Tibial nerve (tissue), 4 donors: ENCODE measurements at places on chromosomes 3 and 15.

DNA sequence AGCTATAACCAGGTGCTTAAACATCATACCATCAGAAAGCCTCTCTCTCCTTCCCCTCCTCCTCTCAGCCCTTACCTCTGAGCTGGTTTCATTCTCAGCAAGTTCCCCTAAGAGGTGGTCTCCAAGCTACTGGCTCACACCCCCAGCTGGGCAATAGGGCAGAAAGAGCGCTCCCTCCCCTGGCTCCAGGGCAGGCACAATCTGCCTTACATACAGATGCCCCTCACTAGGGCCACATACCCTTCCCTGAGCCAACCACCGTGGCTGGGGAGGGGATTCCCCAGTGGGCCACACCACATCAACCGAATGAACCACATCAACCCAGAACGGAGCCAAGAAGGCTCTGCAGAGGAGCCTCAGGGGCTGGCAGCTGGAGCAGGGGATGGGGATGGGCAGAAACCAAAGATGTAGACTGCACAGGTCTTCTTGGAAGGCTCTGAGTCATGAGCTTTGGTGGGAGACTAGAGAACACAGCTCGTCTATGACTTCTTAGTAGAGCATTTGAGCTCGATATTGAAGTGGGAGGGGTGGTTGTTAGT is 4.6 kb upstream of the FBLN2 start:
- no peak overlapping the region for H3K27ac ChIP-seq
- H3K36me3 ChIP-seq = no peaks in the 10 kb centered on the region
- H3K4me1 ChIP-seq = no peaks in the 10 kb centered on the region
- H3K4me3 ChIP-seq = no peak overlapping the region
- no peak for DNase-seq

DNA sequence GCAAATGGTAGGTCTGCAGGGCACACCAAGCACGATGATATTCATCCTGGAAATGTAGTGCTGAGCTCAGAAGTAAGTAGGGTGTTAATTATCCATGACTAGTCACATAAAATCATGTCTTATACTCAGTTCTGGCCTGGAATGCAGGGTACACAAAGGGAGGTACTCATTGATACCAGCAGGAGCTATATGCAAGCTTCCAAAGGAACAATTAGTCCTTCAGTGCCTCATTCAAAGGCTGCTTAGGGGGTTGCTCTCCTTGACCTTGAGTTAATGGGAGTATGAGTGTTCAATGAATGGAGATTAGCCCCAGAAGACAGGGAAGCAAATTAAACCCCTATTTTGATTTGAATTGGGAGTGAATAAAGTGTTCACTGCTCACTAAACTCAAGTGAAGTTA is 38.3 kb downstream of the CNTN6 start:
- no peak for DNase-seq
- no peaks in the 10 kb centered on the region for H3K4me1 ChIP-seq
- H3K4me3 ChIP-seq = no peak overlapping the region
- H3K27me3 ChIP-seq = no peaks in the 10 kb centered on the region

DNA sequence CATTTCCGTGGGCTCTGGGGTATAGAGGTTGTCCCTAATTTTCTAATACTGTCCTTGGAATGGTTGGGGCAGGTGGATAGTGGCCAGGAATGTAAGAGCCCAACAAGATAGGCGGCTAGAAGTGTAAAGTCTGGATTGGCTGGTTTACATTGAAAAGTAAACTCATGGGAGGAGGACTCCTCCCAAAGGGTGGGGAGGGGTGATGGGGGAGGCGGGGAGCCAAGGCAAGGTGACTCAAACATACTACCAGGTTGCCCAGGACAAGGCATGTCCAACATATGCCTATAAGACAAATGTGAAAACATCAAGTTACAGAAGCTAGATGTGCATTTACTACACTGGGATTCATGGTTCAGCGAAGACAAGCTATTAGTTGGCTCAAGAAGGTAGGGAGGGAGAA is 14.3 kb upstream of the SAMMSON start:
- H3K4me1 ChIP-seq = no peaks in the 10 kb centered on the region
- H3K36me3 ChIP-seq = no peaks in the 10 kb centered on the region
- DNase-seq = no peak
- H3K4me3 ChIP-seq = no peak overlapping the region
- no peak overlapping the region for H3K27ac ChIP-seq

DNA sequence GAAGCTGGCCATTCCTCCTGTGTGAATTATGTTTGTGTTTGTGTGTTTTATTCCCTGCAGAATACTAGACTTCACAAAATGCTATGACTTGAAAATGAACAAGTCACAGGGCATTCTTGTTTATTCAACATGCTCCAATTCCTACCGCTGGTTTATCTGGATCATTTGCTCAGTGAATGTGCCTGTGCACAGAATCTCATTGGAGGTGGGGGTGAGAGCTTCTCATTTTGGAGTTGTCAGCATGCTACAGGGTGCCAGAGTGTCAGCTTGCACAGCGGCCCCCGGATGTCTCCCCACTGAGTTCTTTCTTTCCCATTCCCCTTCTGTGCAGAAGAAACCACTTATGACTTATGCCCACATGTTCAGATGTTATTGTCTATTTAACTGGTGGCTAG is 428.7 kb downstream of the ROBO2 start:
- H3K4me1 ChIP-seq = peaks cover 12% of the 10 kb centered on the region
- DNase-seq = no peak
- H3K4me3 ChIP-seq = no peak overlapping the region
- H3K36me3 ChIP-seq = no peaks in the 10 kb centered on the region
- H3K27me3 ChIP-seq = no peaks in the 10 kb centered on the region

GRCh38 chr3:184942735-184943134 is 130.8 kb downstream of the VPS8 start:
- H3K4me3 ChIP-seq = no peak overlapping the region
- no peaks in the 10 kb centered on the region for H3K27me3 ChIP-seq
- H3K36me3 ChIP-seq = no peaks in the 10 kb centered on the region
- no peak for DNase-seq
- no peak overlapping the region for H3K27ac ChIP-seq

- DNase-seq = no peak
- no peaks in the 10 kb centered on the region for H3K4me1 ChIP-seq
- no peaks in the 10 kb centered on the region for H3K36me3 ChIP-seq
- no peak overlapping the region for H3K27ac ChIP-seq
- H3K27me3 ChIP-seq = no peaks in the 10 kb centered on the region
Measured at GRCh38 chr15:85073556-85074194, 92.0 kb downstream of the PDE8A start.

DNA sequence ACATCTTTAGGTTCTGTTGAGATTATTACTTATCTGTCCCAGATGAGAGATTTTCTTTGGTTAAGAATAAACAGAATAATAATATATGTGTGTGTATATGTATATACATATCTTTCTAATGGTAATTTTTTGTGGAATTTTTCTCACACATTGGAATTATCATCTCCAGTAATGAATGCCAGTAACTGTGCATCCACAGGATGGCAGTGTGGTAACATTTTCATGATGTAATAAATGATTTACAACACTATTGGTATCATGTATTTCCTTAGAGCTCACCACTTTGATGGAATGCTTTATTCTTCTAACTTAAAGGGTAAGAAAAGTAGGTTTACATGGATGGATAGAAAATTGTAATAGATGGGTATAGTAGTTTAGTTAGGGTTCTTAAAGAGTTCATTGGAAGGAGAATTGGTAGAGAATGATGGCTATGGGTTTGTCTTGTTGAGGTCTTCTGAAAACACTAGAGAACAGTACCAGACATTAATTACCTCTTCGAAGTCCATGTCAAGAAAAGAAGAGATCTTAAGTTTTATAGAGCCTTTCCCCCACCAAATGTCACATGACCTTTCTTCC is 78.1 kb downstream of the STT3B start:
- no peaks in the 10 kb centered on the region for H3K4me1 ChIP-seq
- H3K36me3 ChIP-seq = peaks cover 22% of the 10 kb centered on the region
- no peak overlapping the region for H3K4me3 ChIP-seq

- no peak overlapping the region for H3K4me3 ChIP-seq
- H3K4me1 ChIP-seq = no peaks in the 10 kb centered on the region
Measured at GRCh38 chr3:147757866-147758265, 348.7 kb downstream of the ZIC1 start.

DNA sequence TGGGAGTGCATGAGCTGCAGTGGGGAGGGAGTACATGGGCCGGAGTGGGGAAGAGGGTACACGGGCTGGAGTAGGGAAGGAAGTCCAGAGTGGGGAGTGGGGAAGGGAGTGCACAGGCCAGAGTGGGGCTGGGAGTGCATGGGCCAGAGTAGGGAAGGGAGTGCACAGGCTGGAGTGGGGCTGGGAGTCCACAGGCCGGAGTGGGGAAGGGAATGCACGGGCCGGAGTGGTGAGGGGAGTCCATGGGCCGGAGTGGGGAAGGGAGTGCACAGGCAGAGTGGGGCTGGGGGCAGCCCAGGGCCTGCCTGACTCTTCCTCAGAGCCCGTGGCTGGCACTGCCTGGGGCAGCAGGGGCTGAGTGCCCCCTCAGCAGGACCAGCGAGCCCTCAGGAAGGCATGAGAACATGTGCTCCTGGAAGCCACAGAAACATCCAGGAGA is 40.7 kb downstream of the KLF15 start:
- no peaks in the 10 kb centered on the region for H3K27me3 ChIP-seq
- H3K4me3 ChIP-seq = no peak overlapping the region
- H3K27ac ChIP-seq = no peak overlapping the region
- no peaks in the 10 kb centered on the region for H3K36me3 ChIP-seq
- H3K4me1 ChIP-seq = no peaks in the 10 kb centered on the region
- DNase-seq = no peak

DNA sequence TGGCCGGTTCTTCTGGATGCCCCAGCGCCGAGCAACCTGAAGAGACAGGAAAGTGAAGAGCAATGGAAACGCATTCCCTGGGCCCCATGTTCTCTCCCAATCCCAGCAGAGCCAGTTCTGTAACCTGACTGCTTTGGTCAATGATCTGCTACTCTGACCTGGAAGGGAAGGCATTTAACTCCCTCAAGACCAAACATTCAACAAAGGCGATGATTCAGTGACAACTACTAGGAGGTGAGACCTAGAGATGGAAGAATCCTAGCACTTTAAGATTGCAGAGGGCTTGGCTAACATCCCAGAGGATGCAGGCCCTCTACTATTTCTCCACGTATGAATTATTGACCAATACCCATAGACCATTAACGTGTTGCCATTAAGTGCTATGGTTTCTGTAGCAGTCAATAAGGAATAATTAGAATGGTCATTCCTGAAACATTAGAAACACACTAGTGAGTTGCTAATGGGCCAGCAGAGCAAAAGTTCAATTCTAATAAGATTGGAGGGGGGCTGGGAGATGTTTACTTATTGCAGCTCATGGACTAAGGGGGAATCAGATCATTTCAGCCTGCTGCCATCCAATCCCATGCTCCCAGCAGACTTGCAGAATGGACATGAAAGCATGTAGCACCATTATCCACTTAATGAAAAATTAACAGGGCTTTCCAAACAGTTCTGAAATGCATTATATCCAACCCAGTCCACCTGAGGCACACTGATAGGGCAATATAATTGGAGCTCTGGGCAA is 56.6 kb downstream of the ETV5 start:
- DNase-seq = no peak
- peaks cover under 1% of the 10 kb centered on the region for H3K4me1 ChIP-seq
- H3K27me3 ChIP-seq = no peaks in the 10 kb centered on the region

- H3K4me3 ChIP-seq = no peak overlapping the region
- H3K36me3 ChIP-seq = no peaks in the 10 kb centered on the region
- H3K27ac ChIP-seq = peak overlapping the region; percentile 80
- no peak for DNase-seq
- no peaks in the 10 kb centered on the region for H3K27me3 ChIP-seq
- H3K4me1 ChIP-seq = no peaks in the 10 kb centered on the region
Measured at GRCh38 chr3:133548090-133548489, 25.4 kb upstream of the CDV3 start.

- H3K4me3 ChIP-seq = no peak overlapping the region
- no peak overlapping the region for H3K27ac ChIP-seq
- no peak for DNase-seq
Measured at GRCh38 chr3:46386205-46386604, 15.5 kb downstream of the CCR5 start.

DNA sequence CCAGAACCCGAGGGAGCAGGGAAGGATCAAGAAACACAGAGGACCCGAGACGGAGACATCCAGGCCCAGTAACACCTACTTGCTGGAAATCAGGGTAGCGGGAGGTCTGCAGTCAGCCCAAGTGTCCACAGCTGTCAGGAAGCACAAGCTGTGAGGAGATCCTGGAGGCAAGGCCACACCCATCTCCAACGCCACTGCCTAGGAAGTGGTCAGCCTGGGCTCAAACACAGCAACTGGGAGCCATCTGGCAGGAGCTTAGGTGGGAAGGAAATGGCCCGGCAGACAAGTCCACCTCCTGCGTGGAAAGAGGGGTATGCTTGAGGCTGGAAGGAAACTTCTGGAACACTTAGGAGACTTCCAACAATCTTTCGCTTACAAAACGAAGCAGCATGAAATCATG is 407.1 kb downstream of the VPS13C start:
- H3K27me3 ChIP-seq = no peaks in the 10 kb centered on the region
- peak overlapping the region; percentile 88 for H3K27ac ChIP-seq
- H3K4me3 ChIP-seq = no peak overlapping the region
- peak; percentile 55 for DNase-seq
- no peaks in the 10 kb centered on the region for H3K4me1 ChIP-seq

GRCh38 chr15:59543721-59544547 is 67.6 kb upstream of the GCNT3 start:
- H3K4me1 ChIP-seq = no peaks in the 10 kb centered on the region
- no peaks in the 10 kb centered on the region for H3K36me3 ChIP-seq
- DNase-seq = no peak
- no peak overlapping the region for H3K27ac ChIP-seq

DNA sequence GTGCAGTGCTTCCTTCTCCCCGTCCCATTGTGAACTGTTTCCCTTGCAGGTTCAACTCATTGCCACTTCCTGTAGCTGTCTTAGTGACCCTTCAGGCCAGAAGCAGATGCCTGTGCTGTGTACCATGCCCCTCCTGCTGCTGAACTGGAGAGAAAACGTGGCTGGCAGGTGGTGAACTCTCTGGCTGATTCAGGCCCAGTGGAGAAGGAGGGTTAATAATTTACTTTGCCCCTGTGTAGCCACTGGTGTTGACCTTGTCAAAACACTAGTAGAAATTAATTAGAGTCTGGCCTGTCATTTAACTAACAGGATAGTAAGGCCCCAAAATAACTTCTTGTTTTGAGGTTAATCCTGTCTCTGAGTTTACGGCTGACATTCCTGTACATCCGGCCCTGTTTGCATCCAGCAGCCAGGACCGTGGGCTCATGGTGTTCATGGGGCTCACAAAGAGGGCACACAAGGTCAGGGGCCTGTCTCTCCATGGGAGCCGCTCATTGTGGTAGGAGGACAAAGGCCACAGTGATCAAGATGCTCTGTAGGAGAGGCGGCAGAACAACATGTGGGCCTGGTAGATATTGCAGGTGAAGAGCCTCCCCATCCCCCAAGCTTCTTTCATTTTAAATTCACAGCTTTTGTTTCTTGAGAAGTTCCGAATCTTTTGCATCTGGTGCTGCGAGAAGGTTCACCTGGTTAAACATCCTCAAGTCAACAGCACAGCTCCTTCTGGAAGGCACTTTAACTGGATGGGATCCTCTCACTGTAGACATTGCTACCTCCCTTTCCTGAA is 101.6 kb downstream of the CGNL1 start:
- no peaks in the 10 kb centered on the region for H3K27me3 ChIP-seq
- H3K36me3 ChIP-seq = no peaks in the 10 kb centered on the region
- no peak overlapping the region for H3K27ac ChIP-seq
- H3K4me3 ChIP-seq = no peak overlapping the region

GRCh38 chr3:40306336-40306735 is 3.2 kb upstream of the EIF1B start:
- no peak for DNase-seq
- H3K4me1 ChIP-seq = peaks cover 11% of the 10 kb centered on the region
- H3K36me3 ChIP-seq = no peaks in the 10 kb centered on the region
- no peaks in the 10 kb centered on the region for H3K27me3 ChIP-seq
